SK-MEL-5 (cell line): ENCODE measurements at places on chromosomes 11 and 22. TPM values are rescaled to one million over a fixed set of nuclear protein-coding genes. Genes with fewer than 3 reads are reported as not detected.

PPFIBP2 gene
- 23.6 and 27.6 TPM in 2 replicates for total RNA-seq

DNA sequence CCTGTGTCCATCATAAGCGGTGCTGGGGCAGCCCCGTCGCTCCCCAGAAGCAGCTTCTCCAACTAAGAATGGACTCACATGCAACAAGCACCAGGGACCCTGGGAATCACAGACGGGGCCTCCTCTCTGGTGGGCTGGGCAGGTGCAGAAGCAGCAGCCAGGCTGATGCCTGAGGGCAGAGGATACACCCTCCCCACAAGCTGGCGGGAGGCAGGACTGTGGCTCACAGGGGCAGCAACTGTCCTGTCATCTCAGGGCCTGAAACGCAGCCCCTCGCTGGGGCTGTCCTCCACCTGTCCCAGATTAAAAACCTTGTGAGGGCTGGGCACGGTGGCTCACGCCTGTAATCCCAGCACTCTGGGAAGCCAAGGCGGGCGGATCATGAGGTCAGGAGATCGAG lies 3.1 kb upstream of the SBF1 start:
- no peak for DNase-seq

OR10A2 gene
- total RNA-seq, result not detected in 2 replicates

GRCh38 chr11:72001834-72002591 lies 3.3 kb downstream of the IL18BP start:
- no peak for DNase-seq

DNA sequence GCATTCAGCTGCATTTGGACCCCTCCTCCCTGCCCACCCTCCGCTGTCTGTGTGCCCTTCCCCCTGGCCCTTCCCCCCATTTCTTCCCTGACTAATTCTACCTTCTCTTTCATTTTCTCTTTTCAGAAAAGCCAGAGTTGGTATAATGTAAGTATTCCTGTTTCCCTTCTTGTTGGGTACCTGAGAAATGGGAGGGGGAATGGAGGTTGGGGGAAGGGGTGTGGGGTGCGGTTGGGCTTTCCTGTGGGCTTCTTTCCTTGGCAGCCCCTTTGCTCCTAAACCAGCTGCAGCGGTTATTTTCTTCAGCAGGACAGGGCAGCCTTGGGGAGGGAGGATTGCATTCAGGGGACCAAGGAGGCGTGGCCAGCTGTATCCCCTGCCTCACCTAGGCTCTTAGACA lies 70.2 kb downstream of the SCN3B start:
- DNase-seq, result no peak
